ENCODE measurements at places on chromosomes 12 and 14.

DNA sequence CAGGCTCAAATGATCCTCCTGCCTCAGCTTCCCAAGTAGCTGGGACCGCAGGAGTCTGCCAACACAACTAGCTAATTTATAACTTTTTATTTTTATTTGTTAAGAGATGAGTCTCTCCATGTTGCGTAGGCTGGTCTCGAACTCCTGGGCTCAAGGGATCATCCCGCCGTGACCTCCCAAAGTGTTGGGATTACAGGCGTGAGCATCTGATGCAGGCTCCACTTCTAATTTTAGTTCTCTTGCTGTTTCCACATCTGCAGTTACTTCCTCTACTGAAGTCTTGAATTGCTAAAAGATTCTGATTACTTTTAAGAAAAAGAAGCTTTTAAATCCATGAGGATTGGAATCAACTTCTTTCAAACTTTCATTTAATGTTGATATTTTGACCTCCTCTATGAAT is 13.4 kb upstream of the SNX6 start:
- DNase-seq = no peak

GRCh38 chr12:4802841-4803240 is 82.6 kb downstream of the GALNT8 start:
- DNase-seq = no peak

DNA sequence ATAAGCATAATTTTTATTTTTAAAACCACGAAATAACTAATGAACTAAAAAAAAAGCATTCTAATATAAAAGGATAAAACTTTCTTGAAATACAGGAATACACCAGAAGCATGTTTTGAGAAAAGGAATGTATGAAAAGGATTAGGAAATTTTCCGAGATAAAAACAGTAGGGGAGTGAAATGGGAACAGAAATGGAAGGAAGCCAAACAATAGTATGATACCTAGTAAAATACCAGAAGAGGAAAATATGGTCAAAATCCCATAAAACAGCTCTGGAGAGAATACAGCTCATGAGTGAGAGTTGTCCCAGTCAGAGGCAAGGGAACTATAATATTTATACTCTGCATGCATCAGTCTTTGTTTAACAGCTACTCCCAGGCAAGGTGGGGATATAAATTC is 1016.2 kb downstream of the SLC6A15 start:
- no peak for DNase-seq

GRCh38 chr14:73227812-73228781 is 9.2 kb upstream of the PAPLN start:
- no peak for DNase-seq

- DNase-seq = no peak
These were observed 8.9 kb downstream of the FOXA1 start for GRCh38 chr14:37585971-37586796.

DNA sequence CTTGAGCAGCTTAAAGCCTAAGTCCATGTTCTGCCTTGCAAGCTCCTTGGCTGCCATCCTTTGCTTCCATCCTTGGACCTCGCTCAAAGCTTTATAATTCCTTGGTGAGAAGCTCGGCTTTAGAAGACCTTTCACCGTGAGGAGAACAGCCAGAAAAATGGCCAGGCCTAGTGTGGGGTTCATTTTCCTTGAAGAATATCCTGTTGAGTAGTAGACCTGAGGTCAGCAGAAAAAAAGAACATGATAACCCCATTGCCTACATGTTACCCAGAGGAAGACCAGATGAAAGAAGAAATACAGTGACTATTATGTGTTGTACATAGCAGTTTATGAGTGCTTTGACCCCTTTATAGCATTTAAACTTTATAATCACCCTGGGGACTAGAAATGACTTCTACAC is 11.1 kb downstream of the SERPINA12 start:
- DNase-seq = no peak

DNA sequence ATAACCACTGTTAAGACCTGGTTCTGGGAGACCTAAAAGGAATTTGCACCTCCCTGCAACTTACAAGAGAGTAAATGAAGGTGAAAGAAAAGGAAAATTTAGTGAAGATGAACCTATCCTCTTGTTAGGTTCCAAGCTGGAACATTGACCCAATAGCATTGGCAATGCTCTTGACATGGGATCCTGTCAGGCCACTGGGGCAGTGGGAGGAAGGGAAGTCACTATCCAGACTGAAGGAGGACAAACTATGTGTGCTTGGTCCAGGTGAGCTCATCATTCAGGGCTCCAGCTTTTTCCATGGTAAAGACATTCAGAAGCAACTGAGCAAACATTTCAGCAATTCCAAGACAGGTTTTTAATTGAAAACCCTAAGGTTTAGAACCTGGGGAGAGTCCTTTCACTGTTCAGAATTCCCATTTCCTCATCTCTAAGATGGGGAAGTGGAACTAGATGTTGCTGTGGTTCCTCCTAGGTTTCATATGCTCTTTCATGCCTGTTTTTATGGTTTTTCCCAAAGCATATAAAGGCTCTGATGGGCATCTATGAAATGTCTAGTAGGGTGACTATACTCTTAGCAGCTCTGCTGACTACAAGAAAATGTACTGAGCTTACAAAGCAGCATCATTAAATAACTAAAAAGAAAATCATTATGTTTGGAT is 33.1 kb downstream of the MAPK1IP1L start:
- DNase-seq = no peak

GRCh38 chr12:85280984-85281630 is 1.1 kb downstream of the ALX1 start:
- no peak for DNase-seq

DNA sequence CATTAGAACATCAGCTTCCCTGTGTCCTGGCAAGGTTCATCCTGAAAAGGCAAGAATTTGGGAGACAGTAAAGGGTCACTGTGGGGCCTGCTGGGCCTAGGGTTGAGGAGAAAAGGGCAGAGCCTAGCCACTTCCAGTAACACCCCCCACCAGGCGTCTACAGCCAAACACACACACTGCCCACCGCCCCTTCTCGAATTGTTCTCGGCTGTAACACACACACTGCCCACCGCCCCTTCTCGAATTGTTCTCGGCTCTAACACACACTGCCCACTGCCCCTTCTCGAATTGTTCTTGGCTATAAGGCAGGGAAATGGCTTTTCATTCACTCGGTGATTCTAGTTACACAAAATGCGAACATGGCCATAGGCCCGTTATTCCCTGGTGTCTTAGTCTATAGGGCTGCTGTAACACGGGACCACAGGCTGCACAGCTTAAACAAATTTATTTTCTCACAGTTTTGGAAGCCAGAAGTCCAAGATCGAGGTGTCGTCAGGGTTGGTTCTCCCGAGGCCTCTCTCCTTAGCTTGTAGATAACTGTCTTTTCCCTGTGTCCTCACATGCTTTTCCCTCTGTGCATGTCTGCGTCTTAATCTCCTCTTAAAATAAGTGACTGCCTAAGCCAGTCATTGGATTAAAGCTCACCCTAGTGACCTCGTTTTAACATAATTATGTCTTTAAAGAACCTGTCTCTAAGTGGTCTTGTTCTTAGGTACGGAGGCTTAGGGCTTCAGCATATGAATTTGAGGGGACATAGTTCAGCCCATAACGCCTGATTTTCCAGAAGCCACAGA is 171.0 kb downstream of the ADGRD1 start:
- DNase-seq = no peak

DNA sequence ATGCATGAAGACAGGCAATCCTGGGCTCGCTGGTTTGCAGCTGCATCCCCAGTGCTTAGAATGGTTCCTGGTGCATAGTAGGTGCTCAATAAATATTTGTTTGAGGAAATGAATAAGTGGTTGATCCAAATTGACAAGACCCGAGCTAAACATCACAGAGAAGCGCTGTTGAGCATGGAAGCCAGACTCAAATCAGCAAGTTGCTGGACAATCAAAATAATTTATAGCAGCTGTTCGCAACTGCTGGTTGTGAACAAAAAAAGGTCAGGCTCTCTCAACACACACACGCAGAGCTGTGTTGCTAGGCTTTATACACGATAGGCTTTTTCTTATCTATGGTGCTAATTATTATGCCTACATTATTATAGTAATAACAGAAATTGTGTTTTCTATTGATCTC is 190.2 kb downstream of the TBX5 start:
- no peak for DNase-seq

DNA sequence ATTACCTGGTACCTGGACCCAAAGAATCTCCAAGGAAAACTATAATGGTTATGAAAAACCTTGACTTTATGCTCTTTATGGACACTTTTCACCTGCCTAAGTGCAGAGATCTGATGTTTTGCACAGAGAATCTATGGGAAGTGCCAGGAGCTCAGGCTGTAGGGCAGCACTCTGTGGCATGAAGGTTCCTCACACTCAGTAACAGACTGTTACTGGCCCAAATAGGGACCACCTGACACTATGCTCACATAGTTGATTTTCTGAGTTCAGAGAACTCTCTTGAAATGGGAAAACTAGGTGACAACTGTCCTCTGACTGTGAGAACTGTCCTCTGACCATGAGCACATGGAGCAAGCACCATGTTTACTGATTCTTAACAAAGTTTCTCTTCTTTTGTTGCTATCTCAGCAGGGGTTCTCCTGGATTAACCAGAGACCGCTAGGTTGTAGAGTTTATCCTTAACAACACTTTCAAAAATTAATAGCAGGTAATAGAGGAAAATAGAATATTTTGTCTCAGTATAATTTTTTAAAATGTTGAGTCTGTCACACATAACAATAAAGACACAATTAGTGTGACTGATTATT is 101.6 kb downstream of the STXBP6 start:
- no peak for DNase-seq

GRCh38 chr14:43411841-43412240 is 1095.2 kb downstream of the FSCB start:
- no peak for DNase-seq

GRCh38 chr12:9810671-9811070 is 16.6 kb upstream of the KLRF1 start:
- no peak for DNase-seq

- no peak for DNase-seq
These were observed 63.8 kb upstream of the ACTN1 start for GRCh38 chr14:69042787-69043444.

DNA sequence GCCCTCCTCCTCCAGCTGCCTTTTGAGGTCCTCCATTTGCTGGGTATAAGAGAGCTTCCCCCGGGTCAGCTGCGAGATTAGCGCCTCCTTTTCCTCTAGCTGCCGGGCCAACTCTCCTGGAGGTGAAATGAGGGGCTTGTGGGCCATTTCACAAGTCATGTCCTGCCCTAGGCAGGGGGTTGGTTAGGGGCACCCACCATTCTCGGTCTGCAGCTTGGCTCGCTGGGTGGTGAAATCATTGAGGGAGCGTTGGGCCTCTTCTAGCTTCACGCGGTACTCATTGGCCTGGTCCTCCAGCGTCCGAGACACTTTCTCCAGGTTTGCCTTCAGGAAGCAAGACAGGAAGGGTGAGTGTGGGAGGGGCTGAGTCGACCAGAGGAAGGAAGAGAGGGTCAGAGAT is 12.6 kb downstream of the CMTM5 start:
- DNase-seq = no peak

- no peak for DNase-seq
These were observed 79.1 kb downstream of the KCNK10 start for GRCh38 chr14:88243946-88244345.

DNA sequence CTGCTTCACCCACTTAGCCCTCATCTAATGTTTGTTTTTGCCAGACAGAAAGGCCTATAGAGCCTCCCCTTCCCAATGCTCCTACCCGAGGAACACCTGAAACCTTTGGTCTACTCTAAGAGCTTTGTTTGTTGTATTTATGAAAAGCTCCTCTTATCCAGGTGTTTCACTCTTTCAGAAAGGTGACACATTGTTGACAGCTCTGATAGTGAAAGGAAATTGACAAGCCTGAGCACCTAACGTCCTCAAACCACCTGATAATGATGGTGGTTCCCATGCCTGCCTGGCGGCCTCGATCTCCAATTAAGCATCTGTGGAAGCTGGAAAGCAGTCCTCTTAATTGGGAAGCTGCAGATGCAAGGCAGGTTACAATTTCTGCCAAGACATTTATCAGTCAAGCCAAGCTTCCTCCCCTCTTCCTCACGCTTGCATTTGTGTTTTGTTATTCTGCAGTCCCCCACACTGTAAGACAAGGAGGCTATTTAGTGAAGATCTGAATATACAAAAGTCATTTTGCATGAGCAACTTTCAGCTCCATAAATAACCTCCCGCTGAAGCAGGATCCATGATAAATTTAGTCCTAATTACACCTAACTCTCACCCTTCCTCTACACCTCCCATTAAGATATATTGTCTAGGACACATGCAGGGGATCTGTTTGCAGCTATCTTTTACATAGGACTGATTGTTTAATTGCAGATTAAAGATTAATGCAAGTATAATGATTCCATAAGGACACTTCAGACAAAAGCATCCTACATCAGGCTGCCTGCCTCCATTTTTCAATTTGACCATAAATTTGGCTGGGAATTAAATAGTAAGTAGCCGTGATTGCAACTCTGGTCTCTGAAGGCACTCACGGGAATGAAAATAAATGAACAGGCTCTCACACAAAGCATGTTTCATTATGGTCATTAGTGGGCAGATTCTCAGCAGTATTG is 288.6 kb downstream of the PDZRN4 start:
- no peak for DNase-seq

- no peak for DNase-seq
These were observed 1354.8 kb downstream of the LRFN5 start for GRCh38 chr14:42961509-42961908.

DNA sequence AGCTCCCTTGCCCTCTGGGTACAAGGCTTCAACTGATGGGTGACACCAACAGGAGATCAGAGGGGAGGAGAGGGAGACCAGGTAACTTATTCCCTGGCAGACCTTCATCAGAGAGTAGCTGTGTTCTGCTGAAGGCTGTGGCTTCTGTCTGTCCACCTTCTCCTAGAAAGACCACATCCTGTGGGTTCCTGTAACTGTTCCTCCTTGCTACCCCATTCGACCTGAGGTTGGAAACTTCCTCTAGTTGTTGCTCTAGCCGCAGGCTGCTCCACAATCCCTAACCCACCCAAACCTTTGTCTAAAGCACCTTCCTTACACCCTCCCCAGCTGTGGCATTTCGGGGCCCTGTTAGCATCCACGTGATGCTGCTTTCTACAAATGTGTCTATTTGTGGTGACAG is 454.2 kb downstream of the DPF3 start:
- no peak for DNase-seq

- no peak for DNase-seq
These were observed 170.9 kb downstream of the SLC6A15 start for GRCh38 chr12:84741692-84742091.

DNA sequence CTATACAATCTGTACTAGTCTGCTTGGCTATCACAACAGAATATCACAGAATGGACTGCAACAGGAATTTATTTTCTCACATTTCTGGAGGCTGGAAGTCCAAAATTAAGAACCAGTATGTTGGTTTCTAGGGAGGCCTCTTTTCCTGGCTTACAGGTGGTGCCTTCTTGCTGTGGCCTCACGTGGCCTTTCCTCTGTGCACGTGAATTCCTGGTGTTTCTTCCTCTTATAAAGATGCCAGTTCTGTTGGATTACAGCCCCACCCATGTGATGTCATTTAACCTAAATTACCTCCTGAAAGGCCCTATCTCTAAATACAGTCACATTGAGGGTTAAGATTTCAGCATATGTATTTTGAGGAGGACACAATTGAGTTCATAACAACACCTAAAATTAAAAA is 32.1 kb upstream of the C2CD5 start:
- DNase-seq = no peak
